ENCODE measurements at places on chromosomes 2 and 18.

DNA sequence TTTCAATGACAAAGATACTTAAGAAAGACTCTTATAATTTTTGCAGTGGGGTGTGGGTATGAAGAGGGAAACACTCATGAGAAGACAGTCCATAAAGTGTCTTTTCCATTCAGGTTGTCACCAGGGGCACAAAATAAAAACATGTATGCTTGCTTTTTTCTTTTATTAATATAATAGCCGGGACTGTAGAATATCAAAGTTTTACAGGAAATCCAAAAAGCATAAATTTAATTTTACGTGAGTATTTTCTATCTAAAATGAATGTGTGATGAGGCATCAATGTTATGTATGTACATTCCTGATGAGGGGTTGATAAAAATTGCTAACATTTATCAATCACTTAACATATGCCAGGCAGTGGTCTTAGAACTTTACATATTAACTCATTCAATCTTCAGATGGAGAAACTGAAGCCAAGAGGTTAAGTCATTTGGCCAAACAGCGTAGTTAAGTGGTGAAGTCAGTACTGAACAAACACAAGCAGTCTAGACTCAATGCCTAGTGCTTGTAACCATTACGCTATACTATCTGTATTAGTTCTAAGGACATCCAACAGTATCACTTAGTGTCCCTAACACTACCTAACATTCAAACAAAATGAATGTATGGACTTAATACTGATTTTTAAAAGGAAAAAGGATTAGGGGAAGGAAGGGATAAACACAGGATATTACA lies 10.7 kb downstream of the CCT4 start:
- DNase-seq, result no peak

DNA sequence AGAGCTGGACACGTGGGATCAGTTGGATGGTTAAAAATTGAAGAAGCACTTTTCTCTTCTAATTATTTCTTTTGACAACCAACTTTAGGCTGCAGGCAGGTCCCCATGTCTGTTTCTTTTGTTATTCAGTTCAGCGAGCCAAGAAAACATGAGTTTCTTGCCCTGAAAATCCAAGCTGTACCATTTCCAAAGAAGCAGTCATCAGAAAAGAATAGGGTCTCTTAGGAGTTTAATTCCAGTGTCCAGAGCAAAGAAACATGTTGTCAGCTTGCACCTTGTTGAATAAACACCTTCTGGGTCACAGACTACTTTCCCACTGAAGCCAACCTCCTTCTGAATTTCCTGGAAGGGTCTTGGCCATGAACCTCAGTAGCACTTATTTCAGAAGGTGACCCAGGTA lies 170.5 kb upstream of the COPS8 start:
- no peak for DNase-seq

GRCh38 chr2:37987098-37987775 lies 62.1 kb downstream of the RMDN2 start:
- DNase-seq, result no peak

DNA sequence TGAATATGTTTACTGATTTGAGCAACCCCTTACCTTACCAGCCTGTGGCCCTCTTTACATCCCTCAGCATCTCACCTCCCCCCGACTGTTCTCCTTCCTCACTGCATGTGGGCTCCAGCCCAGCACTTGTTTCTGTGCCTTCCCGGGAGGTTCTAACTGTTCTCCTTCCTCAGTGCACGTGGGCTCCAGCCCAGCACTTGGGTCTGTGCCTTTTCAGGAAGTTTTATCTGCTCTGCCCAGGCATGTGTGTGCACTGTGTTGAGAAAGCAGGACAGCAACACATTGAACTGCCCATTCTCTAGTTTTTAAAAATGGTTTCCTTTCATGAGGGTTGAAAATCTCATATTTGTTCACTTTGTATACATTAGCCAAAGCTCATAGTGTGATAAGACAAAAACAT lies 158.4 kb downstream of the ATP9B start:
- DNase-seq, result no peak

GRCh38 chr2:124804014-124804940 lies 779.2 kb downstream of the CNTNAP5 start:
- DNase-seq, result no peak

DNA sequence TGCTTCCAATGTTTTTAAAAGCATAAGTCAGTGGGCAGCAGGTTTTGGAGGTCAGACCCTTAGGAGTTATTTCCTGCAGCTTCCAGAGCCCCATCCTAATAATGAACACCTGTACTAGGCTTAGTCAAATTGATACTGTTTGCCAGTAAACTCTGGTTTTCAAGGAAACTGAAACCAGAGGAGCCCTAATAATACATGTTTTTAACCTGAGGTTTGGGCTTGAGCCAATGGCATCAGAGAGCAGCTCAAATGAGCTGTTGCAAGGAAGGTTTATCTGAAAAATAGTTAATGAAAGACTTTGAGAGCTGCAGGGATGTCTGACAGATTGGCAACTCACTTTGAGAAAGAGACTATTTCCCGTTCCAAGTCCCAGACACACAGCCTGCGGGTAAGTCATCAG lies 54.6 kb downstream of the DCC start:
- DNase-seq, result no peak

DNA sequence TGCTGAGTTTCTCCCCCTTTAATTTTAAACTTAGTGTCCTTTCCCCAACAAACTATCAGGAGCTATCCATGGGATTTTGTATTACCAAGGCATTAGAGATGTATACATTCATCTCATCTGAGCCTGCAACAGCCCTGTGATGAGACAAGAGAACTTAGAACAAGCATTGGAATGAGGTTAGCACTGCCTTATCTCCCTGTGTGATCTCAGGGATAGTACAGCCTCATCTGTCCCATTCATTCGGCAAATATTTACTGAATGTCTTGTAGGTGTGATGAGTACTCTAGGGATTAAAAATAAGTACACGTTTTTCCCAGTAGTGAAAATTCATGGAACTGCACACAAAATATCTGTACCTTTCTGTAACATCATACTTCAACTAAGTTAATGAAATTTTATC lies 45.6 kb downstream of the PAIP2B start:
- no peak for DNase-seq

DNA sequence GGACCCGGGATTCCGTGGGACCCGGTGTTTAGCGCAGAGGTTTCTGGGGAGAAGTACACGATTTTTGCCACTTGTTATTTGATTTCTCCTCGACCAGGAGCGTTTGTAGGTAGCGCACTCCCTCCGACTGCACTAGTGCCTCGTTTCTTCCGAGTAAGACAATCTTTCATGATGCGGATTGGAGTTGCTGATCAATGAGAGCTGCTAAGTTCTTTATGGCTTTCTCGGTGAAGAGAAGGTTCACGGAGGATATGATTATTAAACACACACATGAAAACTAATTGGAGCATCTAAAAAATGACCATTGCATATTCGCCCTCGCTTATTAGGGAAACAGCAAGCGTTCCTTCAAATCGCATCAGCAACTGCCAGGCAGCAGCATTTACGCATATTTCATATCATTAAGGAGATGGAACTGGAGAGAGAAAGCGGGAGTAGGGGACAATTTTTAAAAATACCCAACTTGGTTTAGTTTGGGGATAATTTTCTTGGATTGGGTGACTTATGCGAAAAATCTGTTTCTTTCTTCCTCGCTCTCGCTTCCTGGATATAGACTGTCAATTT lies 616 bp downstream of the EML6 start:
- DNase-seq, result no peak

- DNase-seq, result no peak
These were observed 211.6 kb upstream of the SMAD7 start for GRCh38 chr18:49162226-49162864.

DNA sequence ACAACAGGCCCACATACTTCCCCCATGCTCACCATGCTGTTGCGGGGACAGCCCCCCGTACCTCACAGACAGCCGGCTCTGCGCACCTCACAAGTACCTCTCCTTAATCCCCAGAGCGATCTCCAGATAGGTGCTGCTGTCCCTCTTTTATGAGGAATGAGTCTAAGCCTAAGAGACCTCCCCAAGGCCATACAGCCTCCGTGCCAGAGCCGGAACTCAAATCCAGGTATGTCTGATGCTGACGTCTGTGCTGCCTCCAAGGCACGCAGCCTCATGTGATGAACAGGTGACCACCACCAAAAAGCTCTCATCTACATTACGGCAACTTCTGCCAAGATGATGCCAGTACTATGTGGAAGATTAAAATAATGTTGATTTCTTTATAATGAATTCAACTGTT lies 85.2 kb downstream of the EIPR1 start:
- DNase-seq, result no peak

DNA sequence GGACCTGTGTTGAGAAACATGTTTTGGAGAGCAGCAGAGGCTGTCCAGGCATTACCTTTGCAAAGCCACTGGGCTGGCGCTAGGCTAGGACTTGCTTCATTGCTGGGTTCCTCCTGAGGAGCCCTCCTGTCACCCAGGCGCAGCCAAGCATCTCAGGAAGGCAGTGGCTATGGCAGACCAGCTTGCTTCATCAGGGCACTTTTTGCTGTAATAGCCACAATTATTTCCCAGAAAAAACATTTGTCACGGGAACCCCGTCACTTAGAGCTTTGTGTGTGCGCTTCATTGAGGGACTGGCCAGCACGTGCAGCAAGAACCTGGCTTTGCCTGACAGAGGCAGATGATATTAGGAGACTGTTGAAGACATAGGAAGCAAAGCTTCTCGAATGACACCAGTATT lies 36.4 kb downstream of the SLC20A1 start:
- no peak for DNase-seq

- no peak for DNase-seq
These were observed 81.5 kb downstream of the RBM43 start for GRCh38 chr2:151180123-151180522.

GRCh38 chr18:44935455-44935854 lies 254.8 kb downstream of the SETBP1 start:
- DNase-seq, result no peak

- no peak for DNase-seq
These were observed 5.0 kb downstream of the MGAT5 start for GRCh38 chr2:134258684-134259388.

GRCh38 chr2:186349508-186349907 lies 136.6 kb upstream of the ZC3H15 start:
- no peak for DNase-seq
